ENCODE measurements at places on chromosomes 16 and 17.

- no peak for DNase-seq
These were observed 25.6 kb downstream of the GOSR2 start for GRCh38 chr17:46948544-46948943.

GRCh38 chr17:28497931-28498330 is 8.2 kb upstream of the FOXN1 start:
- DNase-seq = no peak

DNA sequence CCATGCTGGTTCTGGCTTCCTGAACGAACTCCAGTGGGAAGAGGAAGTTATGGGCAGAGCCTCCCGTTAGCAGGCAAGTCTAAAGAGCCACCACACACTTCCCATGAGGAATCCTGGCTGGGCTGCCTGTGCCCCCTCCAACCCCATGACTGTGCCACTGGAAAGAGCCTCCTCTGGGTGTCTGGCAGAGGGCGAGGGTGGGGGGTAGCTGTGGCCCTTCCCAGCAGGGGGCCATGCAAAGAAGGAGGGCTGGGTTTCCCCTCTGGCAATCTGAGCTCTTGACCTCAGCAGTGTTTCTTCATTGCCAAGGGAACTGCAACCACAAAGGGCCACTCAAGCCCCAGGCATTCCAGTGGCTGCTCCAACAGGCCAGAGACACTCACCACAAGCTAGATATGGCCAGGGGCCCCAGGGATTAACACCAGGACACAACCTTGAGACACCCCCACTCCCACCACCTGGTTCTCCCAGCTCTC is 1.7 kb upstream of the RRAD start:
- no peak for DNase-seq

GRCh38 chr16:70706948-70707465 is 21.2 kb upstream of the MTSS2 start:
- DNase-seq = no peak

- no peak for DNase-seq
These were observed 199.0 kb downstream of the MSI2 start for GRCh38 chr17:57455063-57455914.

- no peak for DNase-seq
These were observed 61.3 kb downstream of the C16orf95 start for GRCh38 chr16:87255866-87256265.

DNA sequence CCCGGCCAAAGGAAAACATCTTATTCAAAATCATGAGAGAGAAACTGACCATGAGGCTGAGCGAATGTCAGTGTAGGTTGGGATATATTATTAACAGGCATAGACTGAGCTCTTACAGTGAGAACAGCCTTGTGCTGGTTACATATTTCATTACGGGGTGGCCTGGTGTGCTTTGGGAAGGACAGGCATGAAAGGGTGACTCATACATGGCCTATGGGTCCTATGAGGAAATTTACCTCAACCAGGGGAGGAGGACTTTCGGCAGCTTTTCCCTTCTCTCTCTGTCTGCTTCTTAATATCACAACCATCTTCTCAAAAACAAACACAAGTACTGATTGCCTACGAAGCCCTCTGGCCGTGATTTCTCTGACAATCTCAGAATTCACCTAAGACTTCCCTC is 579.1 kb downstream of the CDH13 start:
- DNase-seq = no peak

DNA sequence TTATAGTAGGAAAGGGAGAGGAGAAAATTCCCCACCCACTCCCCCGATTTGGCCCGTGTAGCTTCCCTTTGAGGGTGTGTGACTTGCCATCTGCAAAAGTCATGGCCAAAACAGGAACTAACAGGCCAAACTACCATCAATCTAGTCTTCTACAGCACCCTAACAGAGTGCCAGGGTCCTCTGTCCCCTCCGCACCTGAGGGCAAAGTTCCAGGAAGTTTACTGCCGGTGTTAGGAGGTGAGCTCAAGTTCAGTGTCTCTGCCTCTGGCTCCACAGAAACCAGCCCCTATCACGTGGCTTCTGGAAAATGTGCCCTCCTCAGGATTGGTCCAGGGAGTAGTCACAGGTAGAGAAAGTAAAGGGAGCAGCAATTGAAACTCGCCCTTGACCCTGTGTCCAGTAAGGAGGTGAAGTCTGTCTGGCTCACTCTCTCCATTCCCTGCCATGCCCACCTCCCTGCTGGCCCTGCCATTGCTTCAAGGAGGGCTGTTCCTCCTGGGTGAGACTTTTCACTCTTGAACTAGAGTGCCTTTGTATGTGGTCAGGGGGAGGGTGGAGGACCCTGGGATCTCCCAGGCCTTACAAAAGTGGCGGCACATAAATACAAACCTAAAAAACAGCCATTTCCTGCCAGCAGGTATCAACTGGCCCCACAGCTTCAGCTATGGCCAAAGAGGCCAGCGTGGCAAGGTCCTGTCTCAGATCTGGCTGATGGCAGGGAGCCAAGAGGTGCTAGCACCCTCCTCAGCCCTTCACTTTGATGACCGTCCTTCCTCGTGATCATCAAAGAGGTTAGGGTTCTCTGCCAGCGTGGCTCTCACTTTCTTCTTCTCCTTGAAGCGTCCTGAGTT is 5.3 kb downstream of the PRR15L start:
- no peak for DNase-seq

- DNase-seq = peak; percentile 82
These were observed 19.6 kb upstream of the KANSL1 start for GRCh38 chr17:46212634-46213435.

DNA sequence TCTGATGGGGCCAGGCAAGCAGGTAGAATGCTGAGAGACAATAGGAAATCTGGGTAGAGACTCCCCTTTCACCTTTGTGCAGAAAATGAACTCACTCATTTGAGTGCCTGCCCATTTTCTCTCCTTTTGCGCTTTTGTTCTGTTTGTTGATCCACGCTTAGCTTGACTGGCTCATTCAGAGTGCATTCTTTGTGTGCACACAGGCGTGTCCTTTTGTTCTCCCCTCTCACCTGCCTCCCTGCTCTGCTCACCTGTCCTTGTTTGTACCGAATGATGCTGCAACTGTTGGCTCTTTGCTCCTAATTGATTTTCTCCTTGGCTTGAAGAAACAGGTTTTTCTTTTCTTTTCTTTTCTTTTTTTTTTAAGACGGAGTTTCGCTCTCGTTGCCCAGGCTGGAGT is 15.8 kb downstream of the PGS1 start:
- no peak for DNase-seq

DNA sequence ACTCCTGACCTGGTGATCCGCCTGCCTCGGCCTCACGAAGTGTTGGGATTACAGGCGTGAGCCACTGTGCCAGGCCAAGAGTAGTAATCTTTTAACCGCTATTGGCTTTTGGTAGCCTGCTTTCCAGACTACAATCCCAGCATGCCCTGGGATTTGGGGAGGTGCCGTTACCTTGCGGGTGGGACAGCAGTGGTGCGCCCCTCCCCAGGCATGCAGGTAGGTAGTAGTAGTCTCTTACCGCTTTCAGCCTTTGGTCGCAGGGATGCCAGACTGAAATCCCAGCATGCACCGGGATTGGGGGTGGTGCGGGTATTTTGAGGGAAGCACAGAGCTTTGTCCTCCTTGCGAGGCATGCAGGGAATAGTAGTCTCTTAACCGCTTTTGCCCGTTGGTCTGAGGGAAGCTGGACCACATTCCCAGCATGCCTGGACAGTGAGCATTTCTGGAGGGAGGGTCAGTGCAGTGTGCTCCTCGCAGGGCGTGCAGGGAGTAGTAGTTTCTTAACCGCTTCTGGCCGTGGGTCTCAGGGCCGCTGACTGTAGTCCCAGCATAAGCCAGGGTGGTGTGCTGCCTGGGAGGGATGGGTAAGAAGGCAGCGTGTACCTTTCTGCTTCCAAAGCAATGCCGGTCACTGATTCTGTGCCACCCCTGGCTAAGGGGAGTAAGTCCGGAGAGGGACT is 1686.8 kb downstream of the TP53TG3F start:
- no peak for DNase-seq

DNA sequence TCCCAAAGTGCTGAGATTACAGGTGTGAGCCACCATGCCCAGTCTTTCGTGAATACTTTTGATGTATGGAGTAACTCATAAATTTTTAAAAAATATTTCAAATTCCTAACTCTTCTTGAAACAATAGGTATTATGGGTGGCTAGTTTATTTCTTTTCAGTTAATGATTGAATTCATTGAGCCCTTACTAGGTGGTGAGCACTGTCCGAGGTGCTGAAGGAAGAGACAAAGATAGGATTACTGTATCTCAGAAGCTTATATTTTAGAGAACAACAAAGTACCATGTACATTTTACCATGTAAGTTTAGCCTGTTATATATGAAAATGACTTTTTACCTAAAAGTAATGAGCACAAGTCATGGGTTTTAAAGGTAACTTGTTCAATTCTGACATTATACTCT is 418.3 kb downstream of the NPIPA7 start:
- no peak for DNase-seq

GRCh38 chr17:49600949-49601348 is 25.3 kb downstream of the NXPH3 start:
- no peak for DNase-seq

DNA sequence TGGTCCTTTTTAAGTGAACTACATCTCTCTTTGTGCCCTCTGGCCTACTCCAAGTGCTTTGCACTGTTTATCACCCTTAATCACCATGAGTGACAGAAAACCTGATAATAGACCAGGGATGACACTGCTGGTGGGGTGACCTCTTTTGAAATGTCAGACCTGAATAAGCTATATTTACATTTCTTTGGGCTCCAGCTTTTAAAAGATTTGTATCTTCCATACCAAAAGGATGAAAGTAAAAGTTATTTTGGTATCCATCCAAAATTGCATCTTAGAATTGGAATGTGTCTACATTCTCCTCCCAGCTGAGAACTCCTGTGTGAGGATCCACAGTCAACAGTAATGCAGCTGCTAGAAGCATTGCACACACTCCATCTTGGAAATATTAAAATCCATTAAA is 370.0 kb downstream of the CDH11 start:
- no peak for DNase-seq

GRCh38 chr16:85360323-85361277 is 248.3 kb upstream of the CIBAR2 start:
- no peak for DNase-seq

DNA sequence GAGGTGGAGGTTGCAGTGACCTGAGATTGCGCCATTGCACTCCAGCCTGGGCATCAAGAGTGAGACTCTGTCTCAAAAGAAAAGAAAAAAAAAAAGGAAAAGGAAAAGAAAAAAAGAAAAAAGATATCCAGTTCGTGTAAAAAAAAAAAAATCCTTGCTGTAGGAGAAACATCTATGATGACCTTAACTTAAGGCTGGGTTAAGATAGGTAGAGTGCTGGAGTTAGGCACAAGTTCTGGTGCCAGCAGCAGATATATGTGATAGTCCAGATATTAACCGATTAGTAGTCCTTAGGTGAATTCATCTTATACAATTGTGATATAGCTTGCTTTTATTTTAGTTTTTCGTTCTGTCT is 17.2 kb downstream of the PSMD11 start:
- DNase-seq = no peak

- DNase-seq = no peak
These were observed 8.8 kb downstream of the QPRT start for GRCh38 chr16:29687755-29688154.

DNA sequence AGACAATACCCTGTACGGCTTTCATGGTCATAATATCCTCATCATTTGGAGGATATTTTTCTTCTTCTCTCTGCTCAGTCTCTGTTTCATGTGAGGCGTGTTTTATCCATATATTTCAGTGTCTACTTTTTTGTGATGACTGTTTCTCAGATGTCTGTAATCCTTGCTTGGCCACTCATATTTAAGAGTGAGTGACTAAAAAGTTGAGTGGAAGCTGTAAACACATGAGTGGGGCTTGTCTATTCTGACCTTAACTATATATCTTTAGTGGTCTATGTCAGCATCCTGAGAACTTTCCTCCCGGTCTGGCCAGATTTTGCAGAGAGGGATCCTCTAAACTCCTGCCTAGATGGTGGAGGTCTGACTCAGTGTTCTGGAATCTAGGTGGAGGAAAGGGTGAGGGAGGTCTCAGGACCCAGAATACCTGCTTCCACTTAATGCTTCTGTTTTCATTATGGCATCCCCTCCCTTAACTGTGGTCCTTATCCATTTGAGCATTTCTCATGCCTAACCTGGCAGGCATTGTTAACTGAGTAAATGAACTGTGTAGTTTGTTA is 6.0 kb downstream of the DDX19B start:
- no peak for DNase-seq

DNA sequence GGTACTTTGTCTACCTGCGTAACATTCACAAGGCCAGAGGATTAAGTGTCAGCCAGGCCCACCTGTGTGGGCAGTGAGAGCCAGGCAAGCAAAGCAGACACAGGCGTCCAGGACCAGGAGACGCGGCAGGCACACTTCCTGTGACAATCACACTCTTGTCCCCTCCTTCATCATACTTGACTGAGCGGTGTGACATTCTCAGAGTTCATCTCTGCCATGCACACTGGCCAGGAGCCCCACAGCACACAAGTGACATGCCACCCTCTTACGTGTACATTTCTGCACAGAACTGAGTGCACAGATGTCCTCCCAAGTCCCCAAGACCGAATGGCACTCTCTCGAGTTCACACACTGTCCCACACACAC is 8.7 kb downstream of the PPP1R9B start:
- DNase-seq = no peak

- no peak for DNase-seq
These were observed 1.8 kb downstream of the RNF43 start for GRCh38 chr17:58415371-58416055.

DNA sequence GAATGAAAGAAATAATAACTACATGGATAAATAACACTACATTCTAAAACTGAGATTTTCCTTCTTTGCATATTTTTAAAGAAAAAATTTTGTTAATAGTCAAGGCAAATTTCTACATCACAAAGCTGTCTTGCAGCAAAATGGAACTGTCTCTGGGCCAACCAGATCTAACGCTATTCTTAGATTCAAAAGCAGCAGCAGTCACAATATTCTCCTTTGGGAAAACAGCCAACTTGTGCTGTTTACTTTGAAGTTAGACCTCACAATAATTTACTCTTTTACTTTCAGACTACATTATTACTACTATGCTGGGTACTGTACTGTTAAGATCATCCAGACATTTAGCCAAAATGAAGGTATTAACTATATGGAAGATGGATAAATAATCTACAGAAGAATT is 189.1 kb downstream of the CEP112 start:
- DNase-seq = no peak

- no peak for DNase-seq
These were observed 64.5 kb downstream of the NDE1 start for GRCh38 chr16:15714393-15715172.

DNA sequence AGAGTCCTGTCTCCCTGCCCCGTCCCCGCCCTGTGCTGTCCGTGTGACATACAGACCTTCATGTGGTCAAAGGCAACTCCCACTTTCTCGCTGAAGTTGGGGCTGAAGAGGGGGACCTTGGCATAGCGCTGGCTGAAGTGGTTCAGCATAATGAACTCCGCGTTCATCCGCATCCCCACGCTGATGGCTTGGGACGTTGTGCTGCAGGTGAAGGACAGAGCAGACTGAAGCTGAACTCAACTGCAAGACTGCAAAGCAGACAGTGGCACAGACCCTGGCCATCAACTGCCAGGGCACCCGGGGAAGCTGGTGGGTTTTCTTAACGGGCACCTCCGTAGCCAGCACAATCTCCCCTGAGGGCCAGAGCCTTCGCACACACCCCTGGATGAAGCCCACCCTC is 24.2 kb downstream of the ELAC2 start:
- no peak for DNase-seq
